ENCODE measurements at places on chromosomes 6 and 20. TPM values are rescaled to one million over a fixed set of nuclear protein-coding genes. Genes with fewer than 3 reads are reported as not detected.
A peak's percentile ranks its signal among the peaks of the same experiment; 100 is the strongest.

DNA sequence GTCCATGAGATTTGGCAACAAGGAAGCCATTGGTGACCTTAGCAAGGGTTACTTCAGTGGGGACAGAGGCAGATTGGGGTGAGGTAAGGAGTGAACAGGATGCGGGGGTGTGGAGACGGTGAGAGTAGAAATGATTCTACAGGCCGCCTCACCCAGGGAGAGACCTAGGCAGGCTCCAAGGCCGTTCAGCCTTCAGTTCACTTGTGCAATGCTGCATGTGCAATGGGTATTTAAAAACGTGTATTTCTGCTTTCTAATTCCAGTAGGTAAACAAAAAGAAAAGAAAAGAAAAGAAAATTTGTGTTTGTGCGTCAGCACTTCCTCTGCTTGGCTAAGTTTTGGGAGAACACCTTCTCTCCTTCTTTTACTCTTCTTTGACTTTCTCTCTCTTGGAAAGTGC lies 56.8 kb downstream of the BANF2 start:
- H3K27me3 ChIP-seq = no peaks in the 10 kb centered on the region
- DNase-seq = no peak
- H3K4me3 ChIP-seq = no peak overlapping the region
- H3K4me1 ChIP-seq = no peaks in the 10 kb centered on the region
- no peaks in the 10 kb centered on the region for H3K36me3 ChIP-seq

- DNase-seq = no peak
- H3K27ac ChIP-seq = no peak overlapping the region
- no peaks in the 10 kb centered on the region for H3K36me3 ChIP-seq
- H3K4me1 ChIP-seq = no peaks in the 10 kb centered on the region
- no peak overlapping the region for H3K4me3 ChIP-seq
- H3K27me3 ChIP-seq = no peaks in the 10 kb centered on the region
Measured at GRCh38 chr6:161232010-161232409, 41.9 kb downstream of the AGPAT4 start.

DNA sequence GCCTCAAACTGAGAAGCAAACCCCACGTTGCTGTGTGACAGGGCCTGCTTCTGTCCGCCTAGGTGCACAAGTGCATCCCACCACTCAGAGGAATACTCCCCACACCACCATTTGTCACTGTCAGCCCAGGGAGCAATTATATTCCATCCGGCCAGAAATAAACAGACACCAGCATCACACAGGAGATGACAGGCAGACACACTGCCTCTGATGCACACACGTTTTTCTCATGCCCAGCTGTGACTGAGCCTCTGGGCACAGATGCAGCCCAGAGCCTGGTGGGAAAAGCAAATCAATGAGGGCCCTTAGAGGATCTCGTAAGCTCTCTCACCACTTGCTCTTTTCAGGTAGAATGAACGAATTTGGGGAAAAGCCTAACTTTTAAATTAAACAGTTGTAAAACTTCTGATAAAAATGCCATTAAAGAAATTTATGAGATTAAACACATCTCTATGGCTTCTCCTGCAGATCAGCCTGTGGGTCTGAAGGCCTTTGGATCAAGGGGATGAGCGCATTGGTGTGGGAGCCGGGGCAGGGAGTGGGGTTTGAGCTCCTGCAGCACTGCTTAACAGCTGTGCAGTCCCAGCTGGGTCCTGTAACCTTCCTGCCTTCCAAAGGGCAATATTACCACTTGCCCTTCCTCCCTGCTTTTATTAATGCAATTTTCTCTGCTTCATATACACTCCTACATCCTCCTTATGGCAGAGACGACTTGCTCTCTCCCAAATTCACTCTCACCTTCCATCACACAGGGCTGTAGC lies 624.3 kb downstream of the PTPRT start:
- no peak for DNase-seq
- no peaks in the 10 kb centered on the region for H3K4me1 ChIP-seq
- H3K36me3 ChIP-seq = no peaks in the 10 kb centered on the region
- H3K27me3 ChIP-seq = no peaks in the 10 kb centered on the region

- DNase-seq = no peak
- no peak overlapping the region for H3K4me3 ChIP-seq
- H3K27me3 ChIP-seq = no peaks in the 10 kb centered on the region
- H3K36me3 ChIP-seq = no peaks in the 10 kb centered on the region
- H3K4me1 ChIP-seq = no peaks in the 10 kb centered on the region
- no peak overlapping the region for H3K27ac ChIP-seq
Measured at GRCh38 chr6:113879186-113880096, 22.3 kb downstream of the MARCKS start.

DNA sequence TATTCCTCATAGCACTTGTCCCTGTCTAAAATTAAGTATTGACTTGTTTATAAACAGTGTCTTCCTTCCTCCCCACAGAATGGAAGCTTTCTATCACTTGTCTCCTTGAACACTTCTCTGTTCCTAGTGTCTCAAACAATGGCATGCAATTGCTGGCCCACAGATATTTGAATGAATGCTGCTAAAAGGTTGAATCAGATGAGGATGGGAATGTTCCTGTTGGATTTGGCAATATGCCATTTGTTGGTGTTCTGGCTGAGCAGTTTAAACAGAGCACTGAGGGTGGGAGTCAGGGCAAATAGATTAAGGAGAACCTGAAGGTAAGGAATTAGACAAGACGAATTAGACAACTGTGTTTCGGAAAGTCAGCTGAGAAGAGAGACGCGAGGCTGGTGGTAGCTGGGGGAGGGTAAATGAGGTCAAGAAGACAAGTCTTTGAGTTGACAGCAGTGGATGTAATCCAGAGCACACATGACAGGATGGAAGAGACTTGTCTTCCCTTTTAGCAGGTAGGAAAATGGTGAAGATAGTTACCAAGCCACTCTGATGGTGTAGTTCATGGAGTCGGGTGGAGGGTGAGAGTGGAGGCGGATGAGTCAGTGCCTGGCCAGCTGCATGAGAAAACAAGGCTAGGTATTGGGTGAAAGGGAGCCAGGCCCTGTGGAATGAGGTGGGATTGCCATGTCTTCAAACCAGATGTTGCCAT lies 58.3 kb upstream of the GNRH2 start:
- no peak overlapping the region for H3K4me3 ChIP-seq
- no peaks in the 10 kb centered on the region for H3K4me1 ChIP-seq
- H3K27ac ChIP-seq = no peak overlapping the region
- no peak for DNase-seq

- no peak for DNase-seq
- H3K4me3 ChIP-seq = no peak overlapping the region
- H3K27me3 ChIP-seq = no peaks in the 10 kb centered on the region
- H3K36me3 ChIP-seq = no peaks in the 10 kb centered on the region
- peak overlapping the region; percentile 73 for H3K27ac ChIP-seq
- no peaks in the 10 kb centered on the region for H3K4me1 ChIP-seq
Measured at GRCh38 chr6:156599978-156600590, 177.1 kb upstream of the ARID1B start.

GRCh38 chr20:57034001-57034400 lies 232.4 kb downstream of the BMP7 start:
- no peaks in the 10 kb centered on the region for H3K27me3 ChIP-seq
- H3K4me1 ChIP-seq = no peaks in the 10 kb centered on the region
- no peak overlapping the region for H3K4me3 ChIP-seq
- no peaks in the 10 kb centered on the region for H3K36me3 ChIP-seq

DNA sequence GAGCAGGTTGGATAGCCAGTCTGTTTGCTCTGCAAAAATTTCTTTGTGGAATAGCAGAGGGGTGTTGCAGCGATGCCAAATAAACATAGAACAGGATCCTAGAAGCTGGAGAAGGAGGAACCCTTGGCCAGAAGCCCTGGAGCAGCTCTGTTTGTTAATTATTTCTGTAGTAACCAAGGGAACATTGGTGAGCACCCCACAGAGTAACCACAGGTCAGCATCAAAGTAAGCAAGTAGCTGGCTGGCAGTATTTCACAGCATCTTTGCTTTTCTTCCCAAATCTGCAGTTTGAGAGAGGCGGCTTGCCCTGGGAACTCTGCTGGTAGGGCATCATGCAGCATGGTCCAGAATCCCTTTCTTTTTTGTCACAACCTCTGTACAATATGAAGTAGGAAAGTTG lies 12.7 kb upstream of the APMAP start:
- no peaks in the 10 kb centered on the region for H3K4me1 ChIP-seq
- H3K27me3 ChIP-seq = no peaks in the 10 kb centered on the region
- H3K27ac ChIP-seq = peak overlapping the region; percentile 68
- peak; percentile 69 for DNase-seq

GRCh38 chr6:24549674-24550353 lies 55.0 kb downstream of the ALDH5A1 start:
- H3K36me3 ChIP-seq = no peaks in the 10 kb centered on the region
- H3K27me3 ChIP-seq = no peaks in the 10 kb centered on the region
- no peak overlapping the region for H3K4me3 ChIP-seq
- no peak for DNase-seq
- no peaks in the 10 kb centered on the region for H3K4me1 ChIP-seq

DNA sequence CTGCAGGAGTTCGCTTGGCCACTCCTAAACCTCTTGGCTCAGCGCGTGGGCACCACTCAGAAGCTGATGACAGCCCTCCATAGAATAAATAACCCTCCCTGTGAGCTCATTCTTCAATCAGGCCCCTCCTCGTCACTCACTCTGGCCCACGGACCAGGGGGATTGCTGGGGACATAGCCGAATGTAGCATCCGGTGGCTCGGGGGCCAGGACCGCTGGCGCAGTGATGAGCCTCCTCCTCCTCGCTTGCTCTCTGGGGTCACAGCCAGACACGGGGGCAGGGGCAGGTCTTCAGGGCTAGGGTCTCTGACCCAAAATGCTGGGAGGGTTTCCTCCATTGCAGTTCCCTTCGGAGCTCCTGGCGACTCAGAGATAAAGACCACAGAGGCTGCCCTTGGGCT lies 79.9 kb downstream of the TFAP2C start:
- no peaks in the 10 kb centered on the region for H3K27me3 ChIP-seq
- H3K4me3 ChIP-seq = no peak overlapping the region
- no peaks in the 10 kb centered on the region for H3K36me3 ChIP-seq
- H3K27ac ChIP-seq = no peak overlapping the region

DNA sequence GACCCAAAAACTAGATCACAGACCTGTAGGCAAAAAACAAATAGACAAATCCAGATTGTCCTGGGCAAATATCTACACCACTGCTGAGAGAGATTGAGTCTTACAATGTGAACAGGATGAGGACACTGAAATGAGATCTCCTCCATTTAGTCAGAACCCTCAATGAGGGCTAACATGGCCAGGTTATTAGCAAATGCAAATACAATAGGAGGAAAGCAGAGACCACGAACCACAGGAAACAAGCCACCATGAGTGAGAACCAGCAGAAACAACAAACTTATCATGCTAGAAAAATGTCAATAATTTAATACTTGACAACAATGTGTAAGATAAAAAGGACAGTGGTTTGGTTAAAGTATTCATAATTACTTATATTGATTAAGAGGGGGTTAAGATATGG lies 162.8 kb downstream of the SYNE1 start:
- no peak overlapping the region for H3K27ac ChIP-seq
- no peaks in the 10 kb centered on the region for H3K27me3 ChIP-seq
- H3K4me3 ChIP-seq = no peak overlapping the region
- no peak for DNase-seq

GRCh38 chr6:125363039-125363823 lies 61.5 kb upstream of the HDDC2 start:
- peak overlapping the region; percentile 46 for H3K4me3 ChIP-seq
- H3K4me1 ChIP-seq = no peaks in the 10 kb centered on the region
- H3K27ac ChIP-seq = peak overlapping the region; percentile 89
- H3K27me3 ChIP-seq = no peaks in the 10 kb centered on the region
- peak; percentile 34 for DNase-seq

DNA sequence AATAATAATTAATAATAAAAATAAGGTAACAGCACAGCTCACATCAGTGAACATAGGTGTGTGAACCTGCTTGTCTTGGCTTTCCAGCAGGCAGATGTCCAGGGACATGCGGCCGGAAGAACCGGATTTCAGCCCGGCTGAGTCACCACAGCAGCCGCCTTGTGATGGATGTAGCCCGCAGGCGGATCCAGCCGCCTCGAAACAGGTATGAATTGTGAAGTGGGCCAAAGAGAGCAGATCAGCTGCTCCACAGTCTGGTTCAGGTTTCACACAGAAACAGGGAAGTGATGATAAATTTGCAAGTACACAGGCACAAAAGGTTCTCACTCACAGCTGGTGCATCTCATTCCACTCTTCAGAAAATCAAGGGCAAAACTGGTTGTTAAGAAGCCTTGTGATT lies 55.1 kb downstream of the ID4 start:
- peaks cover 4% of the 10 kb centered on the region for H3K4me1 ChIP-seq
- no peaks in the 10 kb centered on the region for H3K36me3 ChIP-seq
- no peak overlapping the region for H3K4me3 ChIP-seq
- H3K27ac ChIP-seq = peak overlapping the region; percentile 74

DNA sequence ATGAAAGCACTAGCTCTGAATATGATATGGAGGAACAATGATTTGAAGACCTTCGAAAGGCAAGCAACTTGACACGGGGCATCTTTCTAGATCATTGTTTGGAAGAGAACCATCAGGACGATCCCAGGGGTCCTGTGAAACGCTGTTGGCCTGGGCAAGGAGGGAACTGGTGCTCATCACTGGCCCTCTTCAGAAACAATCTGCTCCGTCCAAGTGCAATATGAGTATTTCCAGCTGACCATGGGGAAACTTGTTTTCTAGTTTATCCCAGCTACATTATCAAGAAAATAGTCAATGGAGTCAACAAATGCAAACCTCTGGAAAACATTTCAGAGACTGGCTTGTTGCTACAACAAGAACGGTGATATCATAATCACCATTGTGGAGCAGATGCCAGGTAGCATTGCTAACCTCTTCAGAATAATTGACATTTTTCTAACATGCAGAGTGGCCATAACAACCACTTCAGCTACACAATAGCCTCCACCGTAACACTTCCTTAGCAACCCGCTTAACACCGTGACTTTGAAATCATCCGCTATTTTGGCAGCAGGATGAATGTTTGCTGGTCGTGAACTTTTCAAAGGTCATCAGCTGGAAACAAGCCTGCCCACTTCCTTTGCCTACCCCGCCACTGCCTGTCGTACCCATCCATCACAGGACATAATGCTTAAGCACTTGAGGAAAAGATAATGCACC lies 112.0 kb upstream of the PDE10A start:
- H3K4me3 ChIP-seq = no peak overlapping the region
- H3K4me1 ChIP-seq = no peaks in the 10 kb centered on the region
- no peaks in the 10 kb centered on the region for H3K27me3 ChIP-seq
- H3K36me3 ChIP-seq = no peaks in the 10 kb centered on the region
- DNase-seq = no peak
- H3K27ac ChIP-seq = no peak overlapping the region

Gene WFDC10B
- not detected for total RNA-seq

Gene TRIM38
- total RNA-seq = 16.2 TPM

Gene SMIM29
- total RNA-seq = 22.0 TPM

Gene PRICKLE4
- 5.3 TPM for total RNA-seq

Gene KCNK16
- not detected for total RNA-seq

Gene NRN1
- total RNA-seq = 8.9 TPM

Gene PSORS1C2
- total RNA-seq = not detected
